Activated CD4-positive, CD25-positive, alpha-beta regulatory T cell treated with anti-CD3 and anti-CD28 coated beads, Interleukin-2, amount 50 U/mL, for 16 hours (primary cell): ENCODE measurements at places on chromosomes 5 and 9.

DNA sequence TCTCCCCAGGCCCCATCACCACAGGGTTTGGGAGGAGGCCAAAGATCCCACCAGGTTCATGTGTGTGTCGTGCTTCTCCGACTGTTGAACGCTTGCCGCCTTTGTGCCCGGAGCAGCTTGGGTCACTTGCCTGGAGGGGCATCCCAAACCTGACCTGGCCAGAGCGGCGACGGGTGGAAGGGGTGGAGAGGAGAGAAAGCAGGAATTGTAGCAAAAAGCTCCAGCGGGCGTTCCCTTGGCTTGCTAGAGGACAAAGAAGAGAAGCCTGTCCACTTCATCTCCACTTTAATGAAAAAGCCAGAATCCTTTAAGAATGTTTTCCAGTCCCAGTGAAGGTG, 2.9 kb upstream of the TRIM41 start:
- DNase-seq, result no peak

GRCh38 chr5:33936004-33936380, 194 bp upstream of the RXFP3 start:
- no peak for DNase-seq

GRCh38 chr5:143064676-143065075, 294.5 kb downstream of the ARHGAP26 start:
- DNase-seq, result no peak

GRCh38 chr5:162485666-162486292, 418.2 kb downstream of the GABRG2 start:
- no peak for DNase-seq

GRCh38 chr5:142841511-142842265, 71.5 kb downstream of the ARHGAP26 start:
- no peak for DNase-seq

DNA sequence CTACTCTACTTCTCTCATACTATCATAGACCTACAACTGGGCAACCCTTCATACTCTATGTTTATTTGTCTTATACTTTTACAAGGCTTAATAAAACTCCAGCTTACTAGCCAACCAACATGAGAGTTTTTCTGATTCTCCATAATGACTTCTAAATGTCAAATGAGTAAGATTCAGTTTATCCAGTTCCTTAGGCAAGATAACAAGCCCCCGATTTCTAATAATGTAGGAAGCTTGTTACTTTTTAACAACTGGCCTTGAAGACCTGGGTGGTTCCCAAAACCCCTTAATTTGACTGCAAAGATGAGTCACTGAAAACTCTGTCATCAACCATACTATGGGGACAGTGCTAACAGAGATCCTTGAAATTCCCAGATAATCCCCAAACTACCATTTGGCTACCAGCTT, 294.6 kb upstream of the ACTBL2 start:
- DNase-seq, result no peak

DNA sequence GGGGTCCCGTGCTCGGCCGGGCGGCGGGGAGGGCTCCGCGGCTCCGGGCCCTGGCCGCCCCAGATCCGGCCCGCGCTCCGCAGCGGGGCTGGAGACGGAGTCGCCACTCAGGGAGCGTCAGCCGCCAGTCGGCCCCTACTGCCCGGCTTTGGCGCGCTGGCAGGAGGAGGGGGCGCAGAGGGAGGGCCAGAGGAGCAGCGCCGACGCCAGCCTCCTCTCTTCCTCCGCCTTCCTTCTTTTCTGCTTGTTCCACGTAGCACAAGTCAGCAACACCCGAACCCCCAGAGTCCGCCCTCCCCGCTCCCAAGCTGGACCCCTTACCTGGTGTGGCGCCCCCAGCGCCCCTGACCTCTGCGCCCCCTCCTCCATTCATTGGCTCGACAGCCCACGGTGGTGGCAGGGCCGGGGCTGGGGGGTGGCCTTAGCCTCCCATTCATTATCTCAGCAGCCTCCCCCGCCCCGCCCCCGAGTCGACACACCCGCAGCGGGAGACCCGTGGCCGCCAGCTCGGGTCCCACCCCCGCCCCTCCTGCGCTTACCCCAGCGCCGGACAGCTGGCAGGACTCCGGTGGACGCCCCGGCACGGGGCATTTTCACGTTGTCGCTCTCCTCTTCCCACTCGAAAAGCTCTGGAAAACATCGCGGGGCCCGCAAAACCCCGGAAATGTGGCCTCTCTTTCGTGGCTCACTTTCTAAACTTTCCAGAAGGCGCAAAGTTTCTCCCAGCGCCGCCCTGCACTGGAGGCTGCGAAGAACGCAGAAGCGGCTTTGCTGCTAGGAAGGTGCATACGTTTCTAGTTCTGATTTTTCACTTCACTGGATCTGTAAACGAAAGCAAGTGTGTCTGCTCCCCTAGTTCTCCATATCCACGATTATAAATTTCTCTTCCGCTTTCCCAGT, at the start of gene LPAR1:
Gene LPAR1 (minus strand): TSS at position 140 of the 900 bp plus-strand sequence. CDS start 66,353 bp downstream, outside the sequence.
- DNase-seq, result no peak

DNA sequence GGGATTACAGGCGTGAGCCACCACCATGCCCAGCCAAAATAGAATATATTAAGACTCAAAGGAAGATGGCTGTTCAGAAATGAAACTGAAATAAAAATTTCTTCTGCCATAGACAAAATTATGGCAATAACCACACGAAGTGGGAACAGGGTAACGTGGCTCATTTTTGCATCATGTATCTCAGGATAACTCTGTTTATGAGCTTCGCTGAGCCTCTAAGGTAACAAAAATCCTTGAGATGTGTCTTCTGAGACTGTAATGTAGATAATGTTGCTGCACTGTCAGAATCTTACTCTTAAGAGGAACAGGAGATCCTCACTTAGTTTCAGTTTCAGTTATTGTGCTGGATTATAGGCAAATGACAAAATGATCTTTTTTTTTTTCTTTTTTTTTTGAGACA, 153.8 kb downstream of the GOLPH3 start:
- DNase-seq, result no peak

DNA sequence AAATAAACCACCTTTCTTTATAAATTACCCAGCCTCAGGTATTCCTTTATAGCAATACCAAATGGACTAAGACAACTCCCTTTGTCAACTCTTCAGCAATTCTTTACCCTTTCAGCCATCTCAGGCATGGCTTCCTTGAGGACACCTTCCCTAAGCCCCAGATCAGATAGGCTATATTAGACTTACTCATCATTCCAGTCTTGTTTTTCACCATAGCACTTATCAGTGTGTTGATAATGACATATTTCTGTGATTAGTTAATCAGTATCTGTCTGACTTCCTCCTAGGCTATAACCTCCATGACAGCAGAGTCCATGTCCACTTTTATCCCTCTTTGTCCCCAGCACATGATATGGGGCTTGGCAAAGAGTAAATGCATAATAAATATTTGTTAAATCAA, 238.1 kb downstream of the ACTL7B start:
- DNase-seq, result no peak

GRCh38 chr5:68067976-68068603, 147.5 kb upstream of the PIK3R1 start:
- DNase-seq, result no peak

GRCh38 chr5:61441742-61442141, 109.7 kb downstream of the ZSWIM6 start:
- no peak for DNase-seq
